ENCODE measurements at places on chromosomes 13 and 19.

- no peak for ATAC-seq
These were observed 29.1 kb downstream of the PEX11G start for GRCh38 chr19:7459773-7460172.

DNA sequence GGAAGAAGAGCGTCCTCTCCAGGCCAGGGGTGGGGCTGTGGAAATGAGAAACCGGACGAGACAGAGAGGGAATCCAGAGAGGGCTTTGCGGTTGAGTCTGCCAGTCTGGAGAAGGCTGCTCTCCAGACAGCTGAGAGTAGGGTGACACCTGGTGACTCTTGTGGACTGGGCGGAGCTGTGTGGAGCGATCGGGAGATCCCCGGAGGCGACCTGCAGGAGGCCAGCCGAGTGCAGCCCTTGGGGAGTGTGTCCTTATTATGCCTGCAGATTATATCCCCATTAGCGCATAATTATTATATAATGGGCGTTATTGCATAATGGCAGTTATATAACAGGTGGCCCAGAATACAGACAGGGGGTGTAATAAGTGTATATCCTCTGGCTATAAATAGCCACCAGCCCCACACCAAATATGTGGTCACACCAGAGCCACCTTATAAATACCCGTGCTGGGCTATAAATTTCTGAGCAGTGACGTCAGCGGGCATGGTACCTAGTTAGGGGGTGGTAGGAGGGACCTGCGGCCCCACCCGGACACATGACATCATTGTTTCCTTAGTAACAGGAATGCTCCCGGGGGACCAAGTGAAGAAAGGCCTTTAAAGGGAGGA, 41.2 kb downstream of the NFIX start:
- peak; percentile 27 for ATAC-seq

DNA sequence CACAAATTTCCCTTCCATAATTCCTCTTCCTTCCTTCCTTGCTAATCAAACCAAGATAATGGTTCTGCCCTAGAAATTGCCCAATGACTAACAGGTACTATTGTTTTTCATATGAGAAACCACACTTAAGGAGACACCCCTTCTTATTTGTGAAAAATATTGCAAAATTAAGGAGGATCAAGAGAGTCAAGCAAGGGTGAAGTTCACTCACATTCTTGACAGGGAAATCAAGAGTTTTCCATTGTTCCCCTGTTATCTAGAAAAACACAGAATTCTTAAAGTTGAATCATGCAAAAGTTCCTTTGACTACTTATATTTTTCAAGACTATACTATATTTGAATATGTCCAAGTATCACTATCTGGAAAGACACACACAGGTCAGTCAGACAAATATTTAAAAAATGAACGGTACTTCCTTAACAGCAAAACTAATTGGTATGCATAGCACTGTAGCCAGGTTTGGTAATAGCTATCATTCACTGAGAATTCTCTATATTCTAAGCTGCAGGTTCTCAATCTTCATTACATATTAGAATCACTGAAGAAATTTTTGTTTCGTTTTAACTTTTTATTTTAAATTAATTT, 897.2 kb downstream of the DIAPH3 start:
- no peak for ATAC-seq

GRCh38 chr19:45785097-45785496, 2.8 kb upstream of the DMPK start:
- ATAC-seq = no peak

- ATAC-seq = peak; percentile 62
These were observed 33.4 kb downstream of the STARD13 start for GRCh38 chr13:33252135-33252534.

GRCh38 chr13:30908416-30908980, 2.4 kb downstream of the MEDAG start:
- no peak for ATAC-seq

GRCh38 chr13:91331047-91331915, 16.2 kb upstream of the MIR17HG start:
- ATAC-seq = no peak

DNA sequence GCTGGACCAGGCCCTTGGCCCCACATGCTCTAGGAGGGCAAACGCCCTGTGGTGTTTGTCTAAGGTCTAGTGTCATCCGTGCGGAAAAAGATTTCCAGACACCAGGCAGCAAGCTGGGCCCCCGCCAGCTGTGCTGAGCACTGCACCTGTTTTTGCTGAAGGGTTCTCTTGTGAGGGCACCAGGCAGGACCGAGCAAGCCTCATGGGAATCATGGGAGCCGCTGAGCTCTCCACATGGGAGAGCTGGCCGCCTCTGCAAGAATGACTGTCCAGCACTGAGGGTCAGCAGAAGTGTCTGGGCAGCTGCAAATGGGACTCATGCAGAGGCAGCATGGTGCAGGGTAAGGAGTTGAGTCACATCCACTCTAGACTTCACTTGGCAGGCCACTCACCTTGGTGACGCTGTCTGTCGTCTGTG, 12.0 kb downstream of the B3GNT8 start:
- ATAC-seq = no peak

DNA sequence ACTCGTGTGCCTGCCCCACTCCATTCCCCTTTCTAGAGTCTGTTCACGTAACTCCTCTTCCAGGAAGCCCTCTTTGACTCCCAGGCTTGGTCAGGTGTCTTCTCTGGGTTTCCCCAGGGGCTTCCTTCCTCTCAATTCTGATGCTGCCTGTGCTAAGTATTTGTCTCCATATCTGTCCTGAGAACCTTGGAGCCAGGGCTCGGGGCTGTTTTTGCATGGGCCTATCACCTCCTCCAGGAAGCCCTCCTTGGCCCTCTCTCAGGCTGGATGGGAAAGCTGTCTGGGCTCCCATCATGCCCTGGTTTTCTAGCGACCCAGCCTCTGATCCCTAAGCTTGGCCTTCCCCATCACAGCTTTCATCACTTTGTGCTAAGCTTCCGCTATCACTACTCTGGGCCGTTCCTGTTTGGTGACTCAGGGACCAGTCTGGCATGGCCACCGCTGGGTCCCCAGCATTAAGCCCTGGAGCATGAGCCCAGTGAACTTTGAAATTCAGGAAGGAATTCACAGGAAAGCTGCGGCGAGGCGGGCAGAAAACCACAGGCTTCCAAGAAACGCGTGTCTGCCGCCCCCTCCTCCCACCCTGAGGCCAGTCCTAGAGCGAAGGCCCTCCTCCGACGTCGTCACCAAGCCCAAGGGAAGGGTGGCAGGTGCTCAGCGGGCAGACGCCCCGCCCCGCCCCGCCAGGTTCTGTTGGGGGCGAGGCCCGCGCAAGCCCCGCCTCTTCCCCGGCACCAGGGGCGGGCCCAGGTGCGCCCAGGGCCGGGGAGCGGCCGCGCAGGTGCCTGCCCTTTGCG, 486 bp upstream of the SPINT2 start:
- peak; percentile 86 for ATAC-seq

DNA sequence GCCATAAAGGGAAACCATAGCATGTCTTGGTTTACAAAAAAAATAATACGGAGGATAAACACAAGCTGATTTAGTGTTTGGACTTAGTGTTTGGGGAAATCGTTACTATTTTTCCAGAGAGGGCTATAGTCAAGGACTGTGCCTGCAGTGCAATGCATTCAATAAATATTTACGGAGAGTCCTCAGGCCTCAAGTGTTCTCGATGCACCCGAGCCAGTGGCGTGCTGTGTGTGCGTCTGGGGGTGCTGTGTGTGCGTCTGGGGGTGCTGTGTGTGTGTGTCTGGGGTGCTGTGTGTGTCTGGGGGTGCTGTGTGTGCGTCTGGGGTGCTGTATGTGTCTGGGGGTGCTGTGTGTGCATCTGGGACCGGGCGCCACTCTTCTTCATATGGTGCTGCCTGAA, 71.7 kb upstream of the GTF3A start:
- no peak for ATAC-seq

- ATAC-seq = no peak
These were observed 6.2 kb upstream of the IRS2 start for GRCh38 chr13:109792416-109793059.

- no peak for ATAC-seq
These were observed 252.9 kb downstream of the COL4A1 start for GRCh38 chr13:110054041-110054440.

GRCh38 chr13:27969866-27970229, 733 bp upstream of the CDX2 start:
- ATAC-seq = no peak

GRCh38 chr19:14187561-14187960, 18.4 kb downstream of the ADGRL1 start:
- no peak for ATAC-seq

DNA sequence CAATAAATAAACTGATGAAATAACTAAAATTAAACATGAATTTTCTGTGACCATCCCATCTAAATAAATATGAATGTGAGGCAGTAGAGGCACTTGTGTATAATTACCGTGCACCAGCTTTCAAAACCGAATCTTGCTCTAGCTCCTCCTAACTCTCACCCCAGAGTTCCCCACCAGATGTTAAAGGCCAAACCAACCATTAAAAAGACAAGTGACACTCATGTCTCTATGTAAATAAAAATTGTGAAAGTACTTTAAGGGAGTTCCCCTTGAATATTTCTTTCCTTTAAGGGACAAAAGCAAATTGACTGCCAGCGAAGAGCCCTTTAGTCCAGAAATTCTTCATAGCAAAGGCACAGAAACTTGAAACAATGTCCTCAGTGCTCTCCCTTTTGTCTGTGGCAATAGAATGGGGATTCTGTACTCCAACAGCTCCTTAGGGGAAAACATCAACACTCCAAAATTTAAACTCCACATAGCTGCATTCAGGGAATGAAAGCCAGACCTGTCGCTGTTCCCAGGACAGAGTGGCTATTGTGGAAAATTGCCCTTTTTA, 101.7 kb upstream of the SOX21 start:
- no peak for ATAC-seq

GRCh38 chr13:98919566-98919965, 58.3 kb downstream of the DOCK9 start:
- no peak for ATAC-seq

DNA sequence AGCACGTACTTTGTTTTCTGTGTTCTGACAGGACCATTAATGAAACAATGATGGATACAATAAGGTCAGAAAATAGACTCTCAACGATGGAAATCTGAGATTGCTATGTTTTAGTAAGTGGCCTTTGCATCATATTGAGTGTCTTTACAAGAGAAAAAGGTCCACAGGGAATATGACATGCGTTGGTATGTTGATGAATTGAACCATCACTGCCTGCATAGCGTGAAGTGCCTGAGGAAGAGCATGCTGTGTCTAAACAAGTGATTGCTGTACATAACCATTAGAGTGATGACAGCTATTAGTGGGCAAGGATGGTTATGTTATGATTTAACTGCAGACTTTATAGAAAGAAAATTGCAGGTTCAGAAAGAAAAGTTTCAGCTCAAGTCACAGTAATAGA, 623.2 kb downstream of the SLITRK5 start:
- no peak for ATAC-seq
